ENCODE measurements at places on chromosomes 12 and 14.

DNA sequence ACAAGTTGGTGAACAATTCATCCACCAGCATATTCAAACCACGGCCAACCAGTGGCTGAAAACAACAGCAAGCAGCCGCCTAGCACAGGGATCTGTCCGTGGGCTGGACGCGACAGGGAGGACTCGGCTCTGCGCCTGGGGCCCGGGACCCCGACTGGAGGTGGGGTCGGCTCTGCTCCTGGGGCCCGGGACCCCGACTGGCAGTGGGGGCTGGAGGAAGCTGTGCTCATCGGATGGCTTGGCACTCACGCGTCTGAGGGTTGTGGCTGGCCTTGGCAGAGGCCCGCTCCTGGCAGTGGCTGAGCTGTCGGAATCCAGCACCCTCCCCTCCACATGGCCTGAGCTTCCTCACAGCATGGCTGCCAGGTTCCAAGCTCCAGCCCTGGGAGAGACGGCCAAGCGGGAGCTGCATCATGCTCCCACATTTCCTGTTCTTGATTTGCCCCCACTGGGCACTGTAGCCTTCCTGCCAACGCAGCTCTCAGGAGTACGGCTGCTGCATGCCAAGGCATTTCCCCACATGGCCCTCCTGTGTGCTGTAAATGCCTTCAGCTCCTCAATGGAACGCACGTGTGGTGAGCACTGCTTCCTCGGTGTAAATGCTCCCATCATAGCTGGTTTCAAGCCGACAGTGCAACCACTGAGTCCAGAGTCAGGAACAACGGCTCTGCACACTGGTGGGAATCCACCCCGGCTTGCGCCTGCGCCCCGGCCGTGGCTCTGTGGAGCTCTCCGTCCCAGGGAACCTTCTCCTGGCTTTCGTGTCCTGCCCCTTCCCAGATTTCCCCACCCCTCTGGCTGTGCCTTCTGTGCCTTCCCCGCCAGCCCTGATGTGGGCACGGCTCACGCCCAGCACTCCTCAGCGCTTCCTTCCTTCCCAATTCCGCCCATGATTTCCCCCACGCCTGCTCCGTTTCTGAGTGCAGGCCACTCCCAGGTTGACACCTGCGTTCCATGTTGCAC is 7.3 kb upstream of the GALNT9 start:
- no peak for DNase-seq

DNA sequence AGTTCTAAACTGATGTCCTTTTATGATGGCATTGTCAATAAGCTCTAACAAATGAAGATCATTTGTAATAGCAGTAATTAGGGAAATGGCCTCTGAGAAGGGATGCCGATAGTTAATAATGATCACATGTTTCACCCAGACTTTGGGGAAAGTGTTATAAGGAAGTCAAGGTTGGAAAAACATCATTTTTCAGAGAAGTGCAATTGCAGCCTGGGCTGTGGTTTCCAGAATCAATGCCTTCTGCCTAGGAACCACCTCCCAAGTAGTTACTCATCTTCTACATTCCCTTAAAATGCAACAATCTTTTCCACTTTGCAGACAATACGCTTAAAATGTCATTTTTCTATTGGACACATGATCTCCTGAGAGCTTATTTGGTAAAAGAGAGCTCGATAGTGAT is 879 bp downstream of the EDDM3A start:
- no peak for DNase-seq

- DNase-seq, result no peak
Measured at GRCh38 chr12:19539836-19540235, 100.5 kb downstream of the AEBP2 start.

GRCh38 chr14:98189062-98189461 is 1082.9 kb downstream of the BCL11B start:
- no peak for DNase-seq

GRCh38 chr14:20723488-20723887 is 22.2 kb upstream of the EDDM3A start:
- DNase-seq, result no peak

DNA sequence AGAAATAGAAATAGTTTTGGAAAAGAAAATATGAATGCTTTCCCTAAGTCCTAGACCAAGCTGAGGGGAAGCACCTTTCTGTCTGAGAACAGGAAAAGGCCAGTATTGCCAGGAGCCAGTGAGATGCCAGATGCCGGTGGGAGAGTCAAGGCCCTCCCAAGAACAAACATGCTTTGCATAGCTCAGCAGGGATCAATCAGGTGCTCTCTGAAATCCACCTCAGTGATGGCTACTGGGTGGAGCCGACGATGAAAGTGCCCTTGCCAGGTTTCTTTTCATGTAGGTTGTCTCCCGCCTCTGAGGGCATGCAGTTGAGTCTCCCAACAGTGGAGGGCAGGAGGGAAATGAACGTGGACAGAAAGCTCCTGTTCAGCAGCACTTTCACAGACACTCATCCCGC is 28.3 kb downstream of the DEGS2 start:
- no peak for DNase-seq

GRCh38 chr14:94538070-94538740 is 23.0 kb upstream of the SERPINA4 start:
- DNase-seq, result no peak

DNA sequence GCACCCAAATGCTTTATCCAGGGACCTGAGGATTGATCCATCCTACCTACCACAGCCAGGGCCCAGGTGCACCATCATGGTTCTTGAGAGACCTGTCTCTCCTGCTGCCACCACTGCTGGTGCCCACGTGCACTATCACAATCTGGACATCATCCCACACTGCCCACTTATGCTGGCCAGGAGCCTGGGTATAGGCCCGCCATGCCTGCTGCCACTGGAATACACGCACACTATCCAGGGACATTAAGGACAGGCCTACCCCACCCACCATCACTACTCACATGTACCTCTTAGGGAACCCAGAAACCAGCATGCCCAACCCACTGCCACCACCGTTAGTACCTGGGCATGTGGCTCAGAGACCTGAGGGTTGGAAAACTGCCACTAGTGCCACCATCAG is 207.7 kb downstream of the NELL2 start:
- no peak for DNase-seq

DNA sequence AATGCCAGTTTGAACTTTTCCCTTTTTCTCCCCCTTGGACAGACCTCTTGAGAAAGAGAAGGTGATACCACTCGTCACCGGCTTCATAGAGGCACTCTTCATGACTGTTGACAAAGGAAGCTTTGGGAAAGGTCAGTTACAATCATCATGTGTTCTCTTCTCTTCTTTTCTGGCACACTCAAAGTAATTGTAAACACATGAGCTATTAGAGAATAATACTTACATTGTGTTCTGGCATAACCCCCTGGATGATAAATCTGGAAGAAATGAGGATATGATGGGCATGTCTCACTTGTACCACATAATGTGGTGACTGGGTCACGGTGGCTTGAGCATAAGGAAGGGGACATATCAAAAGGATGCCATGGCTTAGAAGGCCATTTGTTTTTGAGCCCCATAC is 20.0 kb downstream of the UTP20 start:
- no peak for DNase-seq

GRCh38 chr14:33120341-33120740 is 181.7 kb downstream of the NPAS3 start:
- DNase-seq, result peak; percentile 91

GRCh38 chr14:74592476-74593201 is 19.4 kb downstream of the LTBP2 start:
- DNase-seq, result no peak

DNA sequence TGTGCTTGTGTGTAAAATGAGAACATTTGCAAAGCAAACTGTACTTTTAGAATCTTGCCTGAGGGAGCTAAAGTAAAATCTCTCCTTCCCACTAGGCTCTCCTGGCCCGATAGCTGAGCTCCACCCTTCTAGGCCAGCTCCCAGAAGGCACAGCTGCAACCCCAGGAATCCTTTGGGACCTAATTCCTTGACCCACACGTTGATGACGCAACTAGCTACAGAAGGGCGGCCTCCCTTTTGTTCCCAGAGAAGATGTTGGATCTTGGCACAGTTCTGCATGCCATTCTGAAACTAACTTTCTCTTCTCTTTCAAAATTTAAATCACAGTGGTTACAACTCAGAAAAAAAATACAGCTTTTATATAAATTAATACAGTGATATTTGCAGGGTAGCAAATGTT is 268.1 kb downstream of the EGLN3 start:
- peak; percentile 67 for DNase-seq

DNA sequence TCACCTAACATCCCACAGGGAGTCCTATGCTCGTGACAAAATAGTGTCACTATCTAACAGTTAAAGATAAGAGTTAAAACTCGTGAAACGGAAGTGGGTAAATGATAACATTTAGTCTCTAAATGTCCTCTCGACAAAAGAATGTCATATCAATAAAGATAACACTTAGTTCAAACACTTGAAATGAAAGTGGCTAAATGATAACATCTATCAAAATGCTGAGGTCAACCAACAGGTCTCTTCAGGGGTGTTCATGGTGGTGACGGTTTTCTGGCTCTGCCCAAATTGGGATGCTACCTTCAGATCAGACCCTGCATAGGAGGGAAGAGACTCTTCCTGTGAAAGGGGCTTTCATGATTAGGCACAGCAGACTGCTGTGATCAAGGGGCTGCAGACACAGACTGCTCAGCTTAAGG is 22.1 kb downstream of the IL26 start:
- DNase-seq, result no peak

DNA sequence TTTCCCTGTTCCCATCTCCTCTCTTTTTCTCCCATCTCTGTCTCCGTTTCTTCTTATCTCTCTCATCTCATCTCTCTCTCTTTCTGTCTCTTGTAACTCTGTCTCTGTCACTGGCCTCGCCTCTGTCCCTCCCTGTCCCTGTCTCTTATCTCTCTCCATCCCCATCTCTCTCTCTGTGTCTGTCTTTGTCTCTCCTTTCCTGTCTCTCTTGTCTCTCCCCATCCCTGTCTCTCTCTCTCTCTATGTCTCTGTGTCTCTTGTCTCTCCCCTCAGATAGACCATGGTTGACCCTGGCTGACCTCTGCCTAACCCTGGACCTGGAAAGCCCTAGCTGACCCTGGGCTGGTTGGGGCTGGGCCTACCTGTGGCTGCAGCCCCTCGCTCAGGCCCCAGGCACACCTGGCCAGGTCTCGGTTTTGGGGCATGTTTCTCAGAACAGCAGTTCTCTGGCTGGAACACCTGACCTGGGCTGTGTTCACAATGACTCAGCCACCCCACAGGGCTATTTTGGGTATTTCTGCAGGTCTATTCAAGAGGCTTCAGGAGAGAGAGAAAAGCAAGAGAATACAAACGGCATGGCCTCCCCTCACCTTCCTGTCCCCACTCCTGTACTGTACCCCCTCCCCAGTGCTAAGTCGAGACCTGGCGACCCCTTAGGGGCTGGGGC is 174.4 kb downstream of the TMEM121 start:
- DNase-seq, result no peak

DNA sequence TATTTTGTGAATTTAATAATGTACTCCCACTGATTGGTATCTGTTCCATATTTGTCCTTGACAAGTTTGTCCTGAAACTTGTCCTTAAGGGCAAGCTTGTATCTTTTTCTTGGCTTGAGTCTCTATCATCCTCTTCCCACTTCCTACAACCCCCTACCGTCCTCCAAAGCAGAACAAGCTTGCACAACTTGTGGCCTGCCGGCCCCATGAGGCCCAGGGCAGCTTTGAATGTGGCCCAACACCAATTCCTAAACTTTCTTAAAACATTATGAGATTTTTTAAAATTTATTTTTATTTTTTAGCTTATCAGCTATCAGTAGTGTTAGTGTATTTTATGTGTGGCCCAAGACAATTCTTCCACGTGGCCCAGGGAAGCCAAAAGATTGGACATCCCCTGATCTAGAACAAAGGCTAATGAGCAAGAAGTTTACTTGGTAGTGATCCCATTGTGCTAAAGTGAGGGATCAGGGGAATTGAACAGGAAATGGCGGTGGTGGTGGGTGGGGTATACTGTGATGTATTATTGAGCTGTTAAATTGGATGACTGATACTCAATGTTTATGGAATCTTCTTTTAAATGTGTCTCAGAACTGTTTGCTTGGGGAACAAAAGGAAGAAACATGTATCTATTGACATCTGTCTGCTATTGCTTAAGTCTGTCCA is 37.8 kb downstream of the TMX1 start:
- no peak for DNase-seq

- DNase-seq, result no peak
Measured at GRCh38 chr14:81691931-81692330, 158.3 kb upstream of the SEL1L start.

- DNase-seq, result no peak
Measured at GRCh38 chr12:14773685-14774073, 29.6 kb downstream of the WBP11 start.

DNA sequence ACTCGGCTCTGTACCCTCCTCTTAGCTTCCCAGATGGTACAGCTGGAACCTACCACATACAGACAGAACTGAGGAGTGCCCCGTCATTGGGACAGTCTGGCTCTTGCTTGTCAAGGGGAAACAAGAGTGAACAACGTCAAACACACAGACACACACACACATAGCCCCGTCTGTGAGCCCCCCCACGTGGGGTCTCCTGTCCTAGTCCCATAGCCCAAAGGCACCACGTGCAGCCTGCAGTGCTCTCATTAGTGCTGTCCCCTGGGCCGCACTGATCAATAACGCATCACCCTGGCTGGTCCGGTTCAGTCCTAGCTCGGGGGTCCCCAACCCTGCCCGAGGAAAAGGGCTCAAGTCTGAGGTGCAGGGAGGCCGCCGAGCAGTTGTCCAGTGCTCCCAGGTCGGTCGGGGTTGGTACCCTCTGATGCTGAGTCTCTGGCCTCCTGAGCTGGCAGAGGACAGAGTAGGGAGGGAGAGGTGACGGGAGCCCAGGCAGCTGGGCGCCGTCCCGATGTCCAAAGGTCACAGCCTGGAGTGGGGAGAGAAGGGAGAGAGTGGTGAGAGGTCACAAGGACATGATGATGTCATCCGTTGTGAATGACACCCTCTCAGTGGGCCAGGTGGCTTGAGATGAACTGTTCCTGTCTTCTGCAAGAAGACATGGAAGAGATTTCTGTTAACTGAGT is 105.4 kb upstream of the NOS1 start:
- DNase-seq, result no peak

- no peak for DNase-seq
Measured at GRCh38 chr12:125296701-125297100, 231.5 kb downstream of the AACS start.

- DNase-seq, result peak; percentile 89
Measured at GRCh38 chr12:1777798-1778197, 42.6 kb upstream of the LRTM2 start.

DNA sequence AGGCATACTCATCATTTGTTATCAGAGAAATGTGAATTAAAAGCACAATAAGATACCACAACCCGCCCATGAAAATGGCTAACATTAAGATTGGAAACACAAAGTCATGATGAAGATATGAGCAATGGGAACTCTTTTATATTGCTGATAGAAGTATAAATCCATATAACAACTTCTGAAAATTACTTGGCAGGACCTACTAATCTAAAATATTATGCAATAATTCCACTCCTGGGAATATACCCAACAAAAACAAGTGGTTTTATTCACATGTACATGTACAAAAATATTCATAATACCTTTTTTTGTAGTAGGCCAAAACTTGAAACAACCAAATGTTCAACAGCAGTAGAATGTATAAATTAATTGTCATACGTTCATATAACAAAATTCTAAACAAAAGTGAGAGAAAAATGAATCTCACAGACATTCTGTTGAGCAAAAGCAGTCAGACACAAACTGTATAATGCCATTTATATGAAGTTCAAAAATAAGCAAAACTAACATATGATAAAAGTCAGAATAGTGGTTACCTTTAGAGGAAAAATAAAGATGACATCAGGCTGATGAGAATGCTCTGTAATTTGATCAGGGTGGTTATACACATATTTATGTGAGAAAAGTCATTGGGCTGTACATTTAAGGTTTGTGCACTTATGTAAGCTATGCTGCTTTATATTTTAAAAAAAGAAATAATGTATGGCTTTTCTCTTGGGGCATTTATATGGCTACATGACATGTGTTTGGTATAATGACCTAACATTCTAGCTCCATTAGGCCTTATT is 309.2 kb upstream of the KITLG start:
- peak; percentile 41 for DNase-seq

GRCh38 chr14:104865081-104865630 is at the start of gene CEP170B:
CEP170B (plus strand) TSS chr14:104865268; CDS start chr14:104868451, 3,183 bp downstream.
- peak; percentile 44 for DNase-seq
